ENCODE measurements at places on chromosomes 1 and 21.
A peak's percentile ranks its signal among the peaks of the same experiment; 100 is the strongest.

- DNase-seq = peak; percentile 69
Measured at GRCh38 chr1:88655685-88656299, 28.3 kb upstream of the PKN2 start.

- no peak for DNase-seq
Measured at GRCh38 chr1:16068356-16069270, 4.8 kb downstream of the FAM131C start.

DNA sequence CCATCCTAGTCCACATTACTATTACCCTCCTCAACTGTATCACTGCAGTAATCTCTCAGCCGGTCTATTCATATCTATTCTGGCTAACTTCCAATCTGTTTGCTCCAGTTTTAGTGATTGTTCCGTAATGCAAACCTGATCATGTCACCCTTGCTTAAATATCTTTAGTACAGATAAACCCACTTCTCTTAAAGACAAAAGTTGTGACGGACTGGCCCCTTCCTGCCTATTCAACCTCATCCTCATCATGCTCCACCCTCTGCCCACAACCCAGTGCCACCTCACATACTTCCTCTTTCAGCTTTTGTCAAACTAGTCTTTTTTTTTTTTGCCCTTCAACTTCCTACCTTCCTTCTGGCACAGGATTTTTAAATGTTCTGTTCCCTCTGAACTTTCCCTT is 2.8 kb upstream of the C1orf162 start:
- peak; percentile 96 for DNase-seq

- no peak for DNase-seq
Measured at GRCh38 chr1:8822373-8823294, 5.2 kb upstream of the RERE start.

- DNase-seq = no peak
Measured at GRCh38 chr1:8753736-8754135, 63.7 kb downstream of the RERE start.
